Fibroblast of lung (primary cell): ENCODE measurements at places on chromosomes 4 and X.

DNA sequence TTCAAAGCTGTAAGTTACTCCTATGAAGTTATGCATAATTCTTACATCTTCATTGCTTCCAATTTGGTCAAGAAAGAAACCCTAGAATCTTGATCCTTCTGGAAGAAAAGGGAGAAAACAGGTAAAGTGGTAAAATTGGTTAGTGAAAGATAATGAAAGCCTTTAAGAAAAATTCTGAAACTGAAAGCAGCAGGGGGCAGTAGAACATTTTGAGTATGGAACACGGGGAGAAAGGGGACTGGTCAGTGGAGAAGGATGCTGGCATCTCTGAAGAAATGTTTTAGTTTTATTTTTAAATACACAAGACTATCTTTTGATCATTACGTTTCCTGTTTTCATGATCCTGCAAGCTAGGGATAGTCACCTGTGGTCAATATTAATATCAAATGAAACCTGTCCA lies 54.3 kb downstream of the SLIT2 start:
- no peak for DNase-seq

- no peak for DNase-seq
Observed at GRCh38 chr4:69848028-69848427, 11.9 kb downstream of the SULT1E1 start.

GRCh38 chr4:171342646-171343045 lies 470.6 kb upstream of the GALNTL6 start:
- no peak for DNase-seq

DNA sequence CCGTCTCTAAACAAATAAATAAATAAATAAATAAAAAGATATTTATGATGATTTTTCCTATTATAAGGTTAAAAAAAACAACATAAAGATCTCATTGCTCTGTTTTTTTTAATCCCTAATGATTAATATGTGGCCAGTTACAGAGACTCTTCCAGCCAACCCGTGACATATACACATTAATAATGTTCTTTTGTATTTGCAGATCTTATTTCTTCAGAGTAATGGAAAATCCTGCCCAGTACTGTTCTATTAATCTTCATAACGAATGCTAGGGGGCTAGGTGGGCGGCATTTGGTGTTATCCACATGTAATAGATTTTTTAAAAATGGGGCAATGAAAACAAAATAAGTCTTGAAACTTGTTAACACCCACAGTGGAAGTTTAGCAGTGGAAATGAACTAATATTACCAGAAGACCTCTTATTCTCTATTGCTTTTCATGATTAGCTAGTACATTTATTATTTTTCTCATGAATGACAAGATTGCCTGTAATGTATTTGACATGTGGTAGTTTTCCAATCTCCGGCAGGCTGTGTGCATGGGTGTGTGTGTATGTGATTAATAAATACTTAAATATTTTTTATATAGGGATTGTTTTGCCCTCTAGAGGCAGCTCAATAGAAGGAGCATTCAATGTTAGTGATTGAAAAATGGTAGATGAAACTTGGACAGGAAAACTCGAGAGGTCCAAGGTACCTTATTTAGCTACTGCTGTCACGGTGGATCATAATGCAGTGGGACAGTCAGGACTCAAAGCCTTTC lies 457.4 kb downstream of the IL1RAPL1 start:
- peak; percentile 49 for DNase-seq

DNA sequence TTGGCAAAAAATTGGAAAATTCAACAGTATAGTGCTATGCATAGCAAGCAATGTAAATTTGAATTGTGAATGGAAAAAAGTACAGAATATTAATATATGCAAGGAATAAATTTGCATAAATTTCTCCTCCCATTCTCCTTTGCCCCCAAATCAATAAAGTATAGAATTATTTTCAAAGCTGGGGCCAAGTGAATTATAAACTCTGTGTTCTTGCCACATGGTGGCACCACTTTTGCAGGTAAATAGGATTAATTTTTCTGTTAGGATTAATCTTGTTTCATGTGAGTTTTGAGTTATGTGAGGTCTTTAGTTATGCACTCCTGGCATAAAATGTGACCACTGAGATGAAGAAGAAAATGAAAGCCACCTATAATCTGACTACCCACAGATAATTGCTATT lies 19.9 kb downstream of the COPS4 start:
- DNase-seq: peak; percentile 13

- DNase-seq: no peak
Observed at GRCh38 chr4:148211533-148211932, 230.7 kb downstream of the NR3C2 start.
